HS-27A (cell line): ENCODE measurements at places on chromosomes 11 and 22.

- DNase-seq, result no peak
Measured at GRCh38 chr11:12728417-12728816, 54.2 kb downstream of the TEAD1 start.

DNA sequence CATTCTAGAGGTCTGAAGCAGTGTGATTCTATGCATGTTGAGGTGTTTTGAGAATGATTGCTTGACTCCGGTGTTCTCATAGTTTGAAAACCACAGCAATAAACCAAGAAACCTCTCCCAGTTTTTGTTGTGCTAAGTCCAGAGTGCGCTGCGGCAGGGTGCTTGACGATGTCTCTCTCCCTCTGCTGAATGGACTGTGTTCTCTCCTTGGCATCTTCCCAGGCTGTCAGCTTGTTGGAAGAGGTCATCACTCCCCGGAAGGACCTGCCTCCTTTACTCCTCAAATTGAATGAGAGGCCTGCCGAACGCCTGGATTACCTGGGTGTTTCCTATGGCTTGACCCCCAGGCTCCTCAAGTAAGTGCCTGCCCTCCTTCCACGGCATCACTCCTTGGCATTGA, 31.0 kb downstream of the NAT10 start:
- DNase-seq, result no peak

DNA sequence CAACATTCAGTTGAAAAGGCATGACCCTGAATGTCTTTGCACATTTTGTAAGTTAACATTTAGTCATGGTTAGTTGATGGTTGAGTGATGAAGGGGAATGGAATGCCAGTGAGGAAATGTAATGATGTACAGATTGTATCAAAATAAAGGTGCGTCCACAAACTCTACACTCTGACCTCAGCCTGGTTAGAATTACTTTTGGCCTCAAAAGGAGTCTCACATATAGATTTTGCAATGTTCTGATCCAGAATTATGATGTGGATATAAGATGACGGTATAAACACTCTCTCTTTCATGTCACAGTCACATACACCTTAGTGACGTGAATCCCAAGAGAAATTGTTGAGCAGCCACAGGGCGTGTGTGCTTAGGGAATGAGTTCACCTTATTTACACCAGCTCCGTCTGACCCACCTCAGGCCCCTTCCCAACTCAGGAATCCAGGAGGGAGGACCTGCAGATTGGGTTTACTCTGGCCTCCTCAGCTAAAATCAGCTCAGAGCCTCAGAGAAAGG, 100.1 kb downstream of the RDX start:
- DNase-seq, result peak; percentile 50

DNA sequence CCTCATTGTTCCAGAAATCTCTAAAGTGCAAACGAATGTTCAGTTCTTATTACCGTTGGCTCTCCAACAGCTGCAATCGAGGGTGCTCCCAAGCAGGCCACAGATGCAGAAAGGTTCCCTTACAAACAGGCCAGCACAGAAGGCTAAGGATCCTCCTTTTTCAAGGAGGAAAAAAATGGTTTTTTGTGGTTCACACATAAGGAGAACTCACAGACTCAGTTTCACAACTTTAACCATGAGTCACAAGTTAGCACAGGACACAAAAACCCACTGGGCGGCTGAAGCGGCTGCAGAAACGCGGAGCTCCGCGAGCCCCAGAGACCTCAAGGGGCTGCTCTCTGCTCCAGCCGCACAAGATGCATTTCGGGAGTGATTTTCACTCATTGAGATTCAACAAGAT, 98.2 kb upstream of the PRR5 start:
- DNase-seq, result no peak

GRCh38 chr11:96367342-96367741, 22.4 kb downstream of the CCDC82 start:
- DNase-seq, result no peak

- DNase-seq, result no peak
Measured at GRCh38 chr11:118621071-118621783, 13.8 kb downstream of the PHLDB1 start.
